ENCODE measurements at places on chromosomes 16 and 17.

DNA sequence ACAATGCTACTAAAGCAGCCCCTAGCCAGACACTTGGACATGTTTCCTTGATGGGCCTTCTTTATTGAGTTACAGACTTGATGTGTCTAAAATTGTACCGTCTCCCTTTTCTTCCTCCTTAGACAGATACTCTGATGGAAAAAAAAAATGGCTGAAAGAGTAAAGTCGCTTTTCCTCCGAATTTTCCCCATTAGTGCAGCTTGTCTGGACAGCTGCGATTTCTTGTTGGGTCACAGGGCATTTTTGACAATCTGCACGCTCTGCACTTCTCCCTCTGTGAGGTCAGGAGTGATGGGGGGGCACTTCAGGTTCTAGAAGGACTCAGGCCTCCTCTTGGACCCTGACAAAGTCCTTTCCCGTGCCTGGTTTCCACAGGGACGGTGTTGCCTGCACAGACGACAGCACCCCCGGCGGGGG is 968 bp upstream of the PRKAR1A start:
- no peak for DNase-seq

DNA sequence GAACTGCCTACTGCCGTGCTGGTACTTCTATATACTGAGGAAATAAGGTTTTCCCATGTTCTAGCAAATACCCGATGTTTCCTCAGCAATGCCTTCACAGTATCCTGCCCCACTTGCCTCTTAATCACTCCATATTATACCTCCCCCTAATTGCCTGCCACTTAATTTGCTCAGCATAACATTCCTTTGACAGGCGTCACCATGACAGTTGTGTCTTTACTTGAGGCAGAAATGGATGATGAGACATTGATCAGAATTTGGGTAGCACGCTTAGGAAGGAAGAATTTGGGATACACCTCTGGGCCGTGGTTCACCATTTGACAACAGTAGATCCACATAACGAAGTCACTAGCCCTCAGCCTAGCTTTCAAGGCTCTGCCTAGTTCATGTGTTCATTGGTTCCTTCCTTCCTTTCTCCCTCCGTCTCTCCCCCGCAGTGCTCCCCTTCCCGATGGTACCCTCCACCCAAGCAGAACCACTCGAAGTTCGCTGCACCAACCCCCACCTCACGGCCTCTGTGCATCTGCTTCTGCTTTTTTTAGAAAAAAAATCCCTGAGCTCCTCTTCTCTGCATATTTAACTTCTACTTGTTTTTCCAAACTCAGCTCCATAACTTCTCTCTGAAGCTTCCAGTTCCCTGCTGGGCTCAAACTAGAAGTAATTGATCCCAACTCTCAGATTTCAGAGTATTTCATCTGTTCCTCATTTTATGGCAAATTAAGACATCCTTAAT is 19.4 kb downstream of the IQCK start:
- no peak for DNase-seq

GRCh38 chr16:89841275-89841674 is 13.0 kb downstream of the SPIRE2 start:
- DNase-seq = no peak

DNA sequence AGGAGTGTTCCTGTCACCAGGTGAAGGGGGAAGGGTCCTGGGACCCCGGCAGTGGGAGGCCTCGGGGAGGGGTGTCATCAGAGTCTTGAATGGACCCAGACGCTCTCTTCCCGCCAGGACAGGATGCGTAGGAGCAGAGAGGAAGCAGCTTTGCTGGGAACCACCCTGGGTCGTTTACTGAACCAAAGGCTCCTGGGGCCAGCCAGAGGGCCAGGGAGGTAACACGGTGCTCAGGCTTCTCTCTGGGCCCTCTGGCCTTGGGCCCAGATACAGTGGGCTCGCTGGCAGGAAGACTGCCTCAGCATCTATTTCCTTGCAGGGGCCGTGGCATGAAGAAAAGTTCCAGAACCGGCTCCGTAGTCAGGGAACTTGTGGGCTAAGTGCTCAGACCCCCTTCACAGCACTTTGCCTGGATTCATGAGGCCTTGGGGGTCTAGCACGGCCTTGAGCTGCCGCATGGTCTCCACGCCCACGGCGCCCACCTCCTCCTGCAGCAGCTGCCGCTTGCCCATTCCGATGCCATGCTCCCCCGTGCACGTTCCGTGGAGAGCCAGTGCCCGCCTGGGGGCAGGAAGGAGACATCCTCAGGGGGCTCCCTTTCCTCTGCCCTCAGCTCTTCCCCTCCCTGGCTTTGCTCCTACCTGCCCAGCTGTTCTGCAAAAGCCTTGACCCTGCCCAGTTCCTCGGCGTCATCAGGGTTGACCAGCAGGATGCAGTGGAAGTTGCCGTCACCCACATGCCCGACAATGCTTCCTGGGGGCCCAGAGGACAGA is 4.4 kb downstream of the LDHD start:
- DNase-seq = no peak

- DNase-seq = no peak
Measured at GRCh38 chr17:81551458-81552243, 502 bp downstream of the FAAP100 start.

DNA sequence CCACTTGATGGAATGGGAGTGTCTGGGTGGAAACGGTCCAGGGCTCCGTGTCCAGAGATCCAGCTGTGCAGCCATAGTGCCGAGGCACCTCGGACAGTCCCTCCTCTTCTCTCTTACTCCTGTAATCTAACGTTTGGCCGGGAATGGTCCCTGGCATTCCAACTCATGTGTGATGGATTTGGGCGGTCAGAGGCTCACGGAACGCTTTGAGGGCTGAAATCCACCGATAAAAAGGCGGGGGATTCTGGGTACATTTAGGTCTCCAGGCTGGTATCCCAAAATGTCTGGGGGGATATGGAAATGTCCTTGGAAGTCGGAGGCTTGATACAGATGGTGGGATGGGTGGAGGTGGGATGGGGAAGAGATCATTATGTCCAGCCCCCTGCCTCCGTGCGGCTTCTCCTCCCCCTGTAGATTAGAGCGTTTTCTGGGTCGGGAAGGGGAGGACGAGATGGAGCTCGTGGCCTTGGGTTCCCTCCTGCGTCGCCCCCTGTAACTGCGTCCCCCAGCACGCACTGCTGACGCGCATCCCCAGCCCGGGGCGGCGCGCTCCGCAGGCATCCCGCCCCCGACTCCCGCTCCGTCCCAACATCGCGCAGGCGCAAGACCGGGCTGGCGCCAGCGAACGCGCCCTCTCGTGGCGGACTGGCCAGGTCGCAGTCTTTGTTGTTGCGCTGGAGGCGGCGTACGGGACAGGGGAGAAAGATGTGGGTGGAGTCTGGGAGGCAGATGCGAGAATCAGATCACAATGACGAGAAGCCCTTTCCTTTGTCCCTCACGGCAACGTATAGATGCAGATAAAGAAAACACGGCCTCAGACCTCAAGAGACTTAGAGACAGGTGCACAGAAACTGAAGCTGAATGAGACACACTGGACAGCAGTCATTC is 4.5 kb upstream of the SGCA start:
- DNase-seq = peak; percentile 94

GRCh38 chr17:63476459-63476853 is 405 bp upstream of the ACE start:
- DNase-seq = no peak

DNA sequence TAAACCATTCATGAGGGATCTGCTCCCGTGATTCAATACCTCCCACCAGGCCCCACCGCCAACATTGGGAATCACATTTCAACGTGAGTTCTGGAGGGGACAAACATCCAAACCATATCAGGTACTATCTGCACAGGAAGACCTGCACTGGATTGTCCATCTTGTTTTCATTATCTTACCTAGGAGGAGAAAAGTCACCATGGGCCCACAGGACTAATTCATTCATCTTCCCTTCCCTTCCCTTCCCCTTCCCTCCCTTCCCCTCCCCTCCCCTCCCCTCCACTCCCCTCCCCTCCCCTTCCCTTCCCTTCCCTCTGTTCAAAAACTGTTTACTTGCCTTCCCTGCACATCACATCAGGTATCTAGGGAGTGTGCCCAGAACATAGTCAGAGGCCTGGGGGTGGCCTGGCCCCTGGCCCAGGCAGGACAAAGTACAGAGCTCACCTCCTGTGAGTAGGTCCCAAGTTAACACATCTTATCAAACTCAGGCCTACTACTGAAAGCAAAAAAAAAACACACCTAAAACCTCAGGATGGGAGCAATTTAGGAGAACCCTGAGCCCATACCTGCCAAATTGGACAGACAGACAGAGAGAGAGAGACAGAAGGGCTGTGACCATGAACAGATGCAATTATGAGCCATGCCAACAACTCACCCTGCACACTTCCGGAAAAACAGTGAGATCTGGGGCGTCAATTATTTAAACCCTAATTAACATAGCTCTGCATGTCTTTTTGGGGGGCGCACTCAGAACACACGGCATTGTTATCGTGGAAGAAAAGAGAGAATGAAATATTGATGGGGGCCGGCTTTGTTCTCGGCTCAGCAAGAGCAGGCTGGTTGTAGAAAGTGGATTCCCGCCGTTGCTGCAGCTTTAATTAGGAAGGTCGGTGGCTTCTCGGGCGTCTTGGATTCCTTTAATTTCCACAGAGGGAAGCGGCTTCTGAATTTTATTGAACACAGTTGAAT is 151.2 kb downstream of the IRX5 start:
- DNase-seq = no peak

- peak; percentile 22 for DNase-seq
Measured at GRCh38 chr17:21042458-21043295, at the start of gene USP22. TSS of gene USP22 (minus strand) at chr17:21043011. CDS start at chr17:21042835, 176 bp downstream.

- DNase-seq = no peak
Measured at GRCh38 chr17:16446338-16446983, 31.1 kb downstream of the TRPV2 start.

GRCh38 chr16:24525970-24526559 is 13.3 kb upstream of the RBBP6 start:
- no peak for DNase-seq

GRCh38 chr17:8125154-8125946 is 1.4 kb upstream of the HES7 start:
- peak; percentile 95 for DNase-seq

- DNase-seq = no peak
Measured at GRCh38 chr17:33562792-33563191, 269.7 kb upstream of the ASIC2 start.

GRCh38 chr17:2847381-2848333 is 51.4 kb downstream of the RAP1GAP2 start:
- DNase-seq = no peak

- DNase-seq = no peak
Measured at GRCh38 chr17:13572581-13572980, 29.1 kb downstream of the HS3ST3A1 start.

DNA sequence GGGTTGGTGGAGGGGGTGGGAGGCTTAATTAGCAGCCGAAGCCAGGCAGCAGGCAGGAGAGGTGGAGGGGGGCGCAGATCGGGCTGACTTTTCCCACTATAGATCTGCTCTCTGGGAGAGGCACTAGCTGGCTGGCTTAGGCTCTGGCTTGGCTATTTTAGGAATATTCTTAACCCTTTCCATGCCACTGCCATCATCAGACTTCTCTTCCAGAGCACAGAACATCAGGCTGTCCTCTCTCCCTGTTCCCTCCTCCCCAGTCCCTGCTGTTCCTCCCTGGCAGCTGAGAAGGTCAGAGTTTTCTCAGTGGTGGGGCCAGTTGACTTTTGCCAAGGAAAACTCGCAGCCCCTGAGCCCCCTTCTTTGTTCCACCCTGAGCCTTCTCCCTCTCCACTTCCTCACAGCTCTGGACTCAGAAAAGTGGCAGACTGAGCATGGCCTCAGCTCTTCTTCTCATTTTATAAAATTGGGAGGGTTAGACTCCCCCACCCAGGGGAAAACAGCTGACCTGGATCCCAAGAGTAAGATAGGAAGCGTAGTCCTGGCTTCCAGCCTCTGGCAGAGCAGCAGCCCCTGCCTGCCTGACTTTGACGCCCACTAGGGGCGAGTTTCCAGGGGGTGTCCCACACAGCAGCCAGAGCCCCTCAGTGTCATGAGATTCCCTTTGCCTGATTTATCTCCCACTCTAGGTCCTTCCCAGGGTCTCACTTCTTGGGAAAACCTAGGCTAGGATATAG is 9.9 kb upstream of the C1QL1 start:
- no peak for DNase-seq

DNA sequence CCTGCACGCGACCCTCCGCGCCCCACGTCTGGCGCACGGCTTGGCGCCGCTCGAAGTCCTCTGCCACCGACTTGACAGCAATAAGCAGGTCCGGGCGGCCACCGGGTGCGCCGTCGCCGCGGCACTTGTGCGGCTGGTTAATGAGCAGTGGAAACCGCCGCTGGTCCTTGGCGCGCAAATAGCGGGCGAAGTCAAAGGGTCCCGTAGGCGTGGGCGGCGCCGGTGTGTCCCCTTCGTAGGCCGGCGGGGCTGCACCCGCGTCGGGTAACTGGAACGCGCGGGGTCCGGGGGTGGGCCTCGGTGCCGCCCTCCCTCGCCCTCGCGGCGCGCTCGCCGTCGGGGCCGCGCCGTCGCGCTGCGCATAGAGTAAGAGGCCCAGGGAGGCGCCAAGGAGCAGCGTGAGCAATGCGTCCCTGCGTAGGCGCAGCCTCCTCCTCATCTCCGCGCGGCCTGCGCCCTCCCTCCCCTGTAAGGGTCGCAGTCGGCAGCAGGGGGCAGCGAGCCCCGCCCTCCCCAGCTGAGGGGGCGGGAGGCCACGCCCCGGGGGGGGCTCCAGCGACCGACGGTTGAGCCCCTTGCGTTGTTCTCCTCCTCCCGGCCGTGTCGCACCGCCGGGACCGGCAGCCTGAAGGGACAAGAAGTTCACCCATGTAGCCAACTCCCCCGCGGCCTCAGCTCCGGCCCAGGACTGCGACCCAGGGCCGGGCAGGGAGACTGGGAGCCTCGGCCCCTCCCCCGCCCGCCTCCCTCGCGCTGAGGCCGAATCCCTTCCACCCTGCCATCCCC is 558 bp downstream of the B3GNT9 start:
- DNase-seq = no peak

DNA sequence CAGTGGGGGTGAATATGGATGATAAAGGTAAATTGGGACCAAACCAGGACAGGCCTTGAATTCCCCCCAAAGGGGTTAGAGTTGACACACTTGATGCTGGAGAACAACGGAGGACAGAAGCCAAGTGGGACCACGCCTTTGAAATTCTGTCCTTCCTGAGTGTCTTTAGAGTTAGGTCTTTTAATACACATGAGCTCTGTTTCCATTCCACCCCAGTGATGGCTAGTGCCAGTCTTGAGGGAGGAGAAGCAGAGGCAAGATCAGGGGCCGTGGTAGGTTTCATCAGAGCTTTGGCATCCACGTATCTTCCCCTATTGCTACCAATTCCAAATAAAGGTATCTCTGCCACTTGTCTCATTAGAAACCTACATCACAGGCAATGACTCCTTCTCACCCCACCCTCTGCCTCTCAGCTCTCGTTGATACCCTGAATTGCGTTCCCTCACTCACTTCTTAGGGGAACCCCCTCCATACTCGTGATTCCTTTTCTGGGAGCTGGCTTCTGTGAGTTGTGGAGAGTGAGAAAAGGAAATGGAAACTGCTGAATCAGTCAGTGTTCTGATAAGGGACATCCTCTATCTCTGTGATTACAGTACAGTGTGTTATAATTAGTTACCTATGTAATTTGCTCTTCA is 2.4 kb upstream of the CCL3L1 start:
- DNase-seq = no peak

GRCh38 chr17:81923302-81924260 is 4.0 kb downstream of the MAFG start:
- DNase-seq = no peak

GRCh38 chr16:72751076-72751475 is 296.9 kb downstream of the ZFHX3 start:
- DNase-seq = no peak
